Left ventricle myocardium inferior (tissue), 1 donor: ENCODE measurements at places on chromosomes 12 and 14.

- no peaks in the 10 kb centered on the region for H3K36me3 ChIP-seq
- peaks cover 10% of the 10 kb centered on the region for H3K4me1 ChIP-seq
- no peak for DNase-seq
Observed at GRCh38 chr14:68312884-68313610, 479.8 kb downstream of the ZFP36L1 start.

GRCh38 chr12:107759410-107759809, 1.5 kb downstream of the PRDM4 start:
- peak overlapping the region; percentile 84 for H3K27ac ChIP-seq
- H3K36me3 ChIP-seq = peaks cover 26% of the 10 kb centered on the region
- H3K27me3 ChIP-seq = no peaks in the 10 kb centered on the region

DNA sequence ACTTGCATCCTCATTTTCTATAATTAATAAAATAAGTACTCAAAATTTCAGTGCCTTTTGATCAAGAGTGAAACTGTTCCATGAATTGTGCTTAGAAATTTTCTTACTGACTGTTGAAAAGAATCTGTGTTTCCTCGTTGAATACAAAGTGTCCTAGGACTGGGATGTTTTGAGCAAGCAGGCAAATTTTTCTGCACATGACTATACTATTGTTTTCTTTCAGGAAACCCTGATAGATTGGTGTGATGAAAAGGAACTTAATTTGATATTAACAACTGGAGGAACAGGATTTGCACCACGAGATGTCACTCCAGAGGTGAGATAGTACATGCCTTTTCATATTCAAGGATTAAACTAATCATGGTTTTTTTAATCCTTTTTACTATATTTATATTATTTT, 316.3 kb downstream of the GPHN start:
- DNase-seq = no peak
- H3K36me3 ChIP-seq = no peaks in the 10 kb centered on the region
- no peak overlapping the region for H3K4me3 ChIP-seq
- H3K27me3 ChIP-seq = no peaks in the 10 kb centered on the region

DNA sequence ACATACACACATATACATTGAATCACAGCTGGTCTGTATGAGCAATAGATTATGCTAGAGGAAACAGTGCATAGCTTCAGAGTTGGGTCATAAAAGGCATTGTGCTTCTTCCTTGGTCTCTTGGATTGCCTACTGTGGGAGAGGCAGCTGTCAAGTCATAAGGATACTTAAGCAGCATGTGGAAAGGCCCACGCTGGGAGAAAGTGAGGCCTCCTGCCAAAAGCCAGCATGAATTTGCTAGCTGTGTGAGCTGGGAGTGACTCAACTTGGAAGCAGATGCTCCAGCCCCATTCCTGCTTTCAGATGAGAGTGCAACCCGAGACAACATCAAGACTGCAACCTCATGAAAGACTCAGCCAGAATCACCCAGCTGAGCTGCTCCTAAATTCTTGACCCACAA, 311.9 kb upstream of the TBX3 start:
- peaks cover 10% of the 10 kb centered on the region for H3K4me1 ChIP-seq
- no peak overlapping the region for H3K27ac ChIP-seq
- no peak for DNase-seq

GRCh38 chr12:46934374-46935111, 108.7 kb upstream of the SLC38A4 start:
- no peaks in the 10 kb centered on the region for H3K36me3 ChIP-seq
- DNase-seq = no peak
- H3K27me3 ChIP-seq = no peaks in the 10 kb centered on the region
- no peak overlapping the region for H3K27ac ChIP-seq
- no peak overlapping the region for H3K4me3 ChIP-seq
- H3K4me1 ChIP-seq = no peaks in the 10 kb centered on the region
